ENCODE measurements at places on chromosomes 6 and 20.
A peak's percentile ranks its signal among the peaks of the same experiment; 100 is the strongest.

GRCh38 chr6:78962448-78962847 lies 95.1 kb downstream of the IRAK1BP1 start:
- no peak for DNase-seq

GRCh38 chr6:7541175-7542064 lies at the start of gene DSP:
TSS of gene DSP (plus strand) at chr6:7541671. CDS start at chr6:7541916, 245 bp downstream.
- DNase-seq, result peak; percentile 17

DNA sequence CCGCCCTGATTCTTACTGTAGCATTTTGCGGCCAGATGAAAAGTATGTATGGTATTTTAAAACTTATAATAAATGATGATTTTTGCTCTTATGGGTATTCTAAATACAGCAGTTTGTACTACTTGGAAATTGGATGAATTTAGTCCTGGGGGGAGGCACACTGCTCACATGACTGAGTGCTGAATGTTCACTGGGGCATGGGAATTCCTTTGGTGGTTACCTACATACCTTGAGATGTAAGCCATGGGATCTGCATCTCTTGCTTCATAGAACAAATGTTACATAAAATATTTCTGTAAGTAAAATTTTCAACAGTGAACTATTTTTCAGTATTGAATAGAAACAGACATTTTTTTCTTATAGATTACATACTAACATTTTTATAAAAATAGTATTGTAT lies 71.1 kb downstream of the FIG4 start:
- DNase-seq, result no peak

DNA sequence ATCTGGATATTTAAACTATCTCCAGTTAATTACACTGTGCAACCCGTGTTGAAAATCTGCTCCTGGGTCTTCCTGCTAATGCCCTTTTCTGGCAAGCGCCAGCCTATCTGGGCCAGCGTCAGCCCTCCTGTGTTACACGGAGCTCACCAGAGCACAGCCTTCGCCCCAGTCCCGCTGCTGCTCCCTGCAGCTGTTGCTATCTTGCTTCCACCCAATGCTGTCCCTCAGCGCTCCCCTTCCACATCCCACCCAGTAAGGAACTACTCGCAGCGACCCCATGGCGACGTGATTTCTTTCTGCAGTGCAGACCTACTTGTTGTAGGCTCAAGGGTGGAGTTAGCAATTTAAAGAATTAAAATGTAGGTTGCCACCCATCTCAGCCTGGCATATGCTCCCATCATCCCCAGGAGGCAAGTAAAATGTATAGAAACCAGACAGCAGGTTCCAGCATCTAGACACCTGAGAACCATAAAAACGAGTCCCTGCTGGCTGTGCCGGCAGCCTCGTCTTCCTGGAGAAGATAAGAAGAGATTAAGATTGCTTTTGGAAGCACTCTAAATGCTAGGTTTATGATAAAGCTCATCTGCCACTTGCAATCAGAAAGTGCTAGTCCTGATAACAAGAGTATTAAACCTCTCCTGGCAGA lies 254.3 kb upstream of the FOXQ1 start:
- DNase-seq, result no peak

DNA sequence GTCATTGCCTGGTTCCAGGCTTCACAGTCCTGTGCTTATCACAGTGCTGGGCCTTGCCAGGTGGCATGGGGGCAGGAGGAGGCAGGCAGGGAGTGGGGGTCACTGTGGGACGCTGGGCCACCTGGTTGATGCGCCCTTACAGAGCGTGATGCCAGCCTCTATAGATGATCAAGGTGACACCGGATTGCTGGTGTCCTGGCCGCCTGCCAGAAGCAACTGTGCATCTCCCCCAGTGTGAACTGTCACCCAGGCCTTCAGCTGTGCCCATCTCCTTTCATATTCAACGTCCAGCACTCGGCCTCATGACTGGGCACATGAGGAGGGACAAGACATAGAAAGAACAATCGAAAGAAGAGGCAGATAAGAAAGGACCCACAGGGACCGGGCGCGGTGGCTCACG lies 318.9 kb downstream of the TAF4 start:
- DNase-seq, result no peak

DNA sequence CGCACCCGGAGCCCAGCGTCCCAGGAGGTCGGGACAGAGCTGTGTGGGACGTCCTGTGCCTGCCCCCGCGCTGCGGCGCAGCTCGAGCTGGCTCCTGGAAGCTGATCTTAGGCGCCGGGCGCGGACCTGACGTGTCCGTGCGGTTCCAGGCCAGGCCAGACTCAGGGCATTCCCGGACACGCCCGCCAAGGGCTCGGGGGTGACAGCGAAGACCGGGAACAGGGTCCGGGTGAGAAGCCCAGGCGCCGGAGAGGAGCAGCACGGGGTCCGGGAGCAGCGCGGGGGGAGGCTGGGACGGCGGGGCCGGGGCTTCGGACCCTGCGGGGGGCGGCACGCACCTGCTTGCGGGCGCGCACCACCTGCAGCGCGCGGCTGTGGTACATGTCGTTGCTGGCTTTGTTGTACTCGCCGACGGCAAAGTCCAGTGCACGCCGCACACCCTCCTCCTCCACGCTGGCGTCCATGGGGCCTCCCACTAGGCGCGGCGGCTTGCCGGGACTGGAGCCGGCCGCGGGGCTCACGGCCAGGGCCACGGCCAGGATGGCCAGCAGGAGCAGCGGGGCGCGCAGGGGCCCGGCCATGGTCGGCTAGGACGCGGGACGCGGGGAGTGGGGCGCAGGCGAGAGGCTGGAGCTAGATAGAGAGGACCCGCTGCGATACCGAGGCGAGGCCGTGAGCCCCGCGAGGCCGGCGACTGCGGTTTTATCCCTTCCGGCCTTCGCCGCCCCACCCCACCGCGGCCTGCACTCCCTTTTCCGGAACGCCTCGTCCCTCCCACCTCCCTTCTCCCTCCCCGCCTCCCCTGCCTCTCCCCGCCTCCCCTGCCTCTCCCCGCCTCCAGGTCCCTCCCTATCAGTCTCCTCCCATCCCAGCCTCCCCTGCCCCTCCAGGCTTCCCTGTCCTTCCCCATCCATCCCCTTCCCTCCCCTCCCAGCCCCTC lies at the start of gene CST3:
Gene CST3, minus strand, starts transcription at position 674 of the 940 bp plus-strand sequence. Its CDS starts 93 bp downstream, at position 581.
- peak; percentile 80 for DNase-seq

- no peak for DNase-seq
Measured at GRCh38 chr6:13579911-13580310, 5.5 kb downstream of the SIRT5 start.

DNA sequence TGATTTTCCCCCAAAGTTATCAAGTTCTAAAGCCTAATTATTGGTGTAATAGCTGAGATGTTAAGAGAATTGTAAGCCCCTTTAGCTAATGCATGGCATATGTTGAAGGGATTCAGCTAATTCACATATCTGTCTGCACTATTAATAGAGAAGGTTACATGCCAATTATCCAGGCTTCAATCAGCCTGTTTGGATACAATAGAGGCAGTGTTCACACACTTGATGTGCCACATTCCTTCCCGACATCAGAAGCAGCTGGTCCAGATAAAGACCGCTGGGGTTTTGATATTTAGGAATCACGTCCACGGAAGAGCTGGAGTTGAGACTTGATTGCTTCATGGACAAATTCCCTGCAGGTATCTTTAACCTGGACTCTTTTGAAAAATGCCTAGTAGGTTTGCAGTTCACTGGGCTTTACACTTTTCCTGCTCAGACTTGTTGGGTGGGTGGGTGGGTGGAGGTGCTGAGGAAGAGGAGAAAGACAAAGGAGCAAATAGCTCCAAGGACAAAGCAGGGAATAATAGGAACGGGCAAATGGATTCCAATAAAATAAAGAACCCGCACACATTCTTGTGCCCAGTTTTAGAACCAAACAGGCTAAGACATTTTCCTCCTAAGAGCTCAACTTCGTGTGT lies 142.6 kb upstream of the ZNF217 start:
- peak; percentile 28 for DNase-seq

DNA sequence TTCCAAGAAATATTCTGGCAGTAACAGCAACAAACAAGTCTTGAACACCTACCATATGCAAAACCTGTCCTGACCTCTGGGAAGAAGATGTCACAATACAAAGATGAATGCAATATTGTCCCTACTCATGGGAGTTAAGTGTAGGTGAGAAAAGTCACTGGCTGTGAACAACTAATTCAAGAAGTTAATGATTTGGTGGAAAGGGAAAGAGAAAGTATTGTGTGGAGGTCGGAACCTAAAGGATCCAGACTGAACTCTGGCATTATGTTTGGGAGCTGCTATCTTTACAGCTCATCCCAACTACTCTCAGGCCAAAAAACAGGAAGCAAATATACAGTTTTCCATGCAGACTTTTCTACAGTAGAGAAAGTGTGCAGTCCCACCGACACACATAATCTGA lies 285.3 kb upstream of the PRDM1 start:
- DNase-seq, result no peak

- DNase-seq, result no peak
Measured at GRCh38 chr6:51996296-51996947, 91.0 kb downstream of the PKHD1 start.

GRCh38 chr6:44028789-44029310 lies 98.4 kb downstream of the MRPL14 start:
- DNase-seq, result no peak

GRCh38 chr6:3456898-3457709 lies at the start of gene SLC22A23:
TSS of gene SLC22A23 (minus strand) at chr6:3457050. CDS start at chr6:3456559, 491 bp downstream.
- peak; percentile 43 for DNase-seq

DNA sequence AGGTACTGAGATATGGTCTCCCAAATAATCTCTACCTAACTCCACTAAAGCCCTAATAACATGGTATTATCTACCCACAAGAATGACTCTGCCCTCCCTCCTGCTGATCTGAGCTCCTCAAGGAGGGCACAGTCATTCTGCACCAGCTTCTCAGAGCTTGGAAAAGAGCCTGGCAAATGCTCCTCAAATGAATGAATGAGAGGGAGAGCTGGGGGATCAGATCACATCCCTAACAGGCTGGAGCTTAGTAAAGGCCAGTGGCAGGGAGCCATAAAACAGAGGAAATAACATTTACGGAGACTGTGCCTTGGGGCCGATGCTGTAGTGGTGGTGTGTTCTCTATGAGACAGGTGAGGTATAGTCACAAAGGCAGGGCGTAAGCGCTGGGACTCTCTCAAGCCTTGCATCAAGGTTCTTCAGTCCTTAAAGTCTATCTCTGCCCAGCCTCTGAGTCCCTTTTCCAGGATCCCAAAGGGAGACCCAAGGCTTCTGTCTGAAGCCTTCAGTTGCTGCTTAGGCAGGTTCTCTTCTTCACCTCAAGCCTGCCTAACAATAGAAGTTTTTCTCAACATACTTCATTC lies 7.2 kb upstream of the NNAT start:
- no peak for DNase-seq

DNA sequence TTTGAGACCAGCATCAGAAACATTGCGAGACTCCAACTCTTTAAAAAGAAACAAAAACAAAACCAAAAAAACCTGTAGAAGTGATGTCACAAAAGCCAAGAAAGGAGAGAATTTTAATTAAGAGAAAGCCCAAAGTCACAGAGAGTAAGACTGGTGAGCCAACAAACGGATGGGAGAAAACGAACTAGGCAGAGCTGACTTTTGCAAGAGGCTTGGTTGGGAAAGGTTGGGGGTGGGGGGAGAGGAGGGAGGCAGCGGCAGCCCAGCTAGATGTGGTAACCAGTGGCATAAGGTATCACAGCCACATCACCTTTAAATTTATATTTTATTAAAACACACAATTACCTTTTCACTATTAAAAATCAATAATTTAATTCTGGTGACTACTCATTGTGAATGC lies 23.5 kb downstream of the NOL7 start:
- no peak for DNase-seq

DNA sequence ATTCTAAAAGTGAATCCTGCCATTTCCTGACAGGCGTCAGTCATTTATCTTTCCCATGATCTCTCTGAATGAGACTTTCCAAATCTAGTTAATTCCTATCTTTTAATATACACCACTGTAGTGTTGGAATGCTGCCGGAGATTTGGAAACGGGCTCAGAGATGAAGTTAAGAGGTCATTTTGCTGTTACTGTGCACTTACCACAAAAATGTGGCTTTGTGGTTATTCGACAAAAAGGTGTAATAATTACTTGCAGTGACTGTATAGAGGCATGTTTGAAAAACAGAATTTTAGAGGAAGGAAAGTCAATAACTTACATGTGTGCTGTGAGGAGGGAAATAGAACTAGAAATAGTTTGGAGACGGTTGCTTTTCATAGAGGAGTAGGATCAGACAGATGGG lies 460.2 kb upstream of the BTBD3 start:
- DNase-seq, result peak; percentile 18

- peak; percentile 82 for DNase-seq
Measured at GRCh38 chr6:67615796-67616195, 1019.3 kb upstream of the ADGRB3 start.

GRCh38 chr20:24350923-24351368 lies 118.5 kb upstream of the SYNDIG1 start:
- DNase-seq, result peak; percentile 25

DNA sequence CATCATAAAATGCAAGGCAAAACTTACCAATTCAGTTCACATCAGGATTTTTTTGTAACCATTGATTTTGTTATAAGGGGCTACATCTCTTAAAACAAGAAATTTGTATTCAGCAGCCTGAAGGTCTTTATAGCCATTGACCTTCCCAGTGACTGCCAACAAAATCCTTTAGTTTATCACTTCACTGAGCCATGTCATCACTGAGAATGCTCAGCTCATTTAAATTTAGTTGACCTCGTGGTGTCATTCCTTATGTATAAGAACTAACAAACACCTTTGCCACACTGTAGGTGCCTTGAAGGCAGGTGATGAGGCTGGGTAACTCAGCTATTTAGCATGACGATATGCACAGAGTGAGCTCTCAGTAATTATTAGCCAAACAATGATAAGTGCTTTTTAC lies 77.7 kb downstream of the GRM1 start:
- DNase-seq, result no peak

- peak; percentile 50 for DNase-seq
Measured at GRCh38 chr6:144931172-144932035, 646.3 kb downstream of the UTRN start.

DNA sequence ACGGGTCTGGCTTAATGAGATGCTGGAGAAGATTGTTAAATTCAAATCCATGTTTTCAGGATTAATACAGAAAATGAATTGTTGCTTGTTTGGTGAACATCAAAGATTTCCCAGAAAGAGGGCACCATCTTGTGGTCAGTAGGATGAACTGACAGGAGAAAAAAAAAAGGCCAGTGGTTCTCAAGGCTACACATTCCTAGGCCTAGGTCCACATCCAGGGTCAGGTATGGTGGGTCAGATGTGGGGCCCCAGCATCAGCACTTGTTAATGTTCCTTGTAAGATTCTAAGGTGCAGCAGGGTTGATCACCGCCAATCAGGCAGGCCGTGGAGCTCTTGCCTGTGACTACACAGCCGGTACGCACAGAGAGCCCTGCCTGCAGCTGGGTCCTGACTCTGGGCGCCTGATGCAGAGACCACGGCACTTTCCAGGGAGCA lies 34.0 kb upstream of the FOXO3 start:
- peak; percentile 44 for DNase-seq

All from HT1080 (cell line).